Muscle of back (tissue), 13 donors: ENCODE measurements at places on chromosomes 13 and 19. TPM values are rescaled to one million over a fixed set of nuclear protein-coding genes. Genes with fewer than 3 reads are reported as not detected.

NCAN gene
- 0.12 TPM for polyA plus RNA-seq

HSPB6 gene
- 576 TPM for polyA plus RNA-seq

KIR2DL4 gene
- polyA plus RNA-seq: not detected

KLK15 gene
- not detected for polyA plus RNA-seq

PSG4 gene
- polyA plus RNA-seq: 0.39 TPM

TBCB gene
- 70.2 TPM for polyA plus RNA-seq
